Nephron progenitor cell (in vitro differentiated cells): ENCODE measurements at places on chromosomes 4 and X.
A peak's percentile ranks its signal among the peaks of the same experiment; 100 is the strongest.

DNA sequence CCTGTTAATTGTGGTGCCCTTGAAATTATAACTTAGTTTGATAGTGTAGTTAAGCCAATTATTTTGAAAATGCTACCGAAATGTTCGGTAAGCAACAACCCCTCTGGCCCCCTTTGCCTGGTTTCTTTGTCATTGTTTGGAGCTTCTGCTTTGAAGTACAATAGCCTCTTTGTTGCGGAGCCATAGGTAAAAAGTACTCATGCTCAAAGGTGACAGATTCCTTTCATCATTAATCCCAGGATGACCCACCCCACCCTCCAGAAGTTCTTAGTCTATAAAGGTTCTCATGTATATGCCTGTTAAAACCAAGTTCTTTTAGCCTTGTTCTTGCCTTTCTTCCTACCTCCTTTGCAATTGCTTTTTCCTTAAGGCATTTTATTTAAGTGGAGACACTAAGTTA is 42.4 kb upstream of the SMARCAD1 start:
- no peak for DNase-seq

DNA sequence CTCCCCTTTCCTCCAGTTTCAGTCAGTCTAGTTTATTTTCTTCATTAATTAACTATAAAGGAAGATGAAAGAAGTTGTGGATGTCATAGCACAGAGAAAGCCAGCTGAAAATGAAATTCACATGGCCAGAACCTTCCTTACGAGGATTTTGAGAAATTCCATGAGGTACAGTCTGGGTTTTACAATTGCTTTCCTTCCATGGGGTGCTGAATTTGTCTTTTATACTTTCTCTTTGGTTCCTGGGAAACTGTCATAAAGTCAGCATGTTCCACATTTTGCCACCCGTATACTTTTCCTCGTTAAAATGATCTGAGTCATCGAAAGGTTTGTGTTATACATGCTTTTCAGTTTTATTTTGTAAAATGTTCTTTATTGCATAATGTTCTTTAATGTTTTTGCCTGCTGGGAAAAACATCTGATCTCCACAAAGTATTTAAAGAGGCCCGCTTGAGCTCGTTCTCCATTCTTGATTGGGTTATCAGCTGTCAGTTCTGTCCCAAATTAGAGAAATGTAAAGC is 78.1 kb upstream of the CLDN34 start:
- no peak for DNase-seq

DNA sequence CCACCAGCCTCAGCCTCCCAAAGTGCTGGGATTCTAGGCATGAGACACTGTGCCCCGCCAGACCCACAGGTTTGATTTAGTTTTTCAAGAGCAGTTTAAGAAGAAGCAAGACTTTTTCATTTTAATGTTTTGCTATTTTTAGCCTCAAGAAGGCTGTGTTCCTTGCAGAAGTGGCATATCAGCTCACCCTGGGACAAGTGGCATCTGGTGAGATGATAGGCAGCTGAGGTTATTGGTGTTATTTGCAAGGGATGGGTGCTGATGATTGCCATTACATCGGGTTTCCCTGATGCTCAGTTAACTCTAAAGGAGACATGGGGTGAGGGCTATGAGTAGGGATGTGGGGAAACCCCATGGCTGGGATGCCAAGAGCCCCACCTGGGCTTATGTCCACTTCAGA is 120.4 kb downstream of the MXRA5 start:
- no peak for DNase-seq

DNA sequence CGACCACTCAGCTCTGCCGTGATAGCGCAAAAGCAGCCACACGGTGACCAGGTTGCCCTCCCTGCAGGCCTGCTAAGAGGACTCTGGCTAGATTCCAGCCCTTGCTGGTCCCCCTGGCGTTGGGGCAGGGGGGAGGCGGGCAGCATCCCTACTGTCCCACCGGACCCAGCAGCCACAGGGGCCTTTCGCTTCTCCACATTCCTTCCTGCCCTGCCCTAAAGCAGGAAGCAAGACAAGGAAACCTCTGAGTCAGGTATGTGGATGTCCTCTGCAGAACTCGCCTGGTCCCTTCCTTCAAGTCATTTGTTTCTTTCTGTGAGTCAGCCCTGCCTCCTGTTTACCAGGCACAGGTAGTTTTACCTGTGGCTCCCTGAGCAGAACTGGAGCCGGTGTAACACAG is 60.2 kb upstream of the CLDN34 start:
- no peak for DNase-seq

DNA sequence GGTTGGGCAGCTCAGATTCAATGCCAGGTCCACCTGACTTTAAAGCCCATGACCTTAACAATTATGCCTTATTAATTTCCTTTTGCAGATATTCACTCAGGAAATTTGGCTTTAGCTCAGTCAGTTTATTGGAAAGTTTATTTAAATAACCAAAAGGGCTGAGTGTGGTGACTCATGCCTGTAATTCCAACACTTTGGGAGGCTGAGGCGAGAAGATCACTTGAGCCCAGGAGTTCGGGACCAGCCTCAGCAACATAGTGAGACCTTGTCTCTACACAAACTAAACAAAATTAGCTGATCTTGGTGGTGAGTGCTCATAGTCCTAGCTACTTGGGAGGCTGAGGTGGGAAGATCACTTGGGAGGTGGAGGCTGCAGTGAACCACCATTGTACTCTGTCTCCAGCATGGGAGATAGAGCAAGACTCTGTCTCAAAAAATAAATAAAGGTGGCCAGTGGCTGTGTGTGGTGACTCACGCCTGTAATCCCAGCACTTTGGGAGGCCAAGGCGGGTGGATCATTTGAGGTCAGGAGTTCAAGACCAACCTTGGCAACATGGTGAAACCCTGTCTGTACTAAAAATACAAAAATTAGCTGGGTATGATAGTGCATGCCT is 43.3 kb downstream of the RHOH start:
- DNase-seq, result no peak

- no peak for DNase-seq
These were observed 58.0 kb downstream of the PPEF2 start for GRCh38 chr4:75844151-75844662.

DNA sequence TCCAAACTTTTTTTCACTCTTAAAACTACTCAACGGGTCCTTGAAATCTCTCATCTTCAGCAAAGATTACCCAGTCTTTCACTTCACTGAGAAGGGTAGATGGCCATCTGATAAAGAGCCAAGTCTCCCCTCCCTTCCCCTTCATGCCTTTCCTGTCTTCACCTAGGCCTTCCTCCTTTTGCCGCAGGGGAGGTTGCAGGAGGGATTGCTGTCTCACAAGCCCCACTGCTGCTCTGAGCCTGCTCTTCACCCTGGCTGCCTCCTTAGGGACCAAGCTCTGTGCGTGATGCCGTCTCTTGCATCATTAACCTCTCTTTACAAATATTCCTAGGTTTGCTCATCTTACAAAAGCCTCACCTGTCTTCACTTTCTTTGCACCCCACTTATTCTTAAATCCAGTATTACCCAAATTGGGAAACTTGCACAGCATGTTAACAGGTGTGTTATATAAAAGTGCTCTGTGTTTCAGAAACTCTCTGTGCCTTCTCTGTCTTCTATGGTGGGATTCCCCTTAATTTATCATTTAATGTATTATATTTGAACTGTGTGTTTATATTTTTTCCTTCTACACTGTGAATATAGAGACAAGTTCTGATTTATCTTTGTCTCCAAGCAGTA is 3.8 kb downstream of the ZFX start:
- peak; percentile 37 for DNase-seq

GRCh38 chr4:26071688-26072087 is 157.7 kb downstream of the SMIM20 start:
- no peak for DNase-seq

DNA sequence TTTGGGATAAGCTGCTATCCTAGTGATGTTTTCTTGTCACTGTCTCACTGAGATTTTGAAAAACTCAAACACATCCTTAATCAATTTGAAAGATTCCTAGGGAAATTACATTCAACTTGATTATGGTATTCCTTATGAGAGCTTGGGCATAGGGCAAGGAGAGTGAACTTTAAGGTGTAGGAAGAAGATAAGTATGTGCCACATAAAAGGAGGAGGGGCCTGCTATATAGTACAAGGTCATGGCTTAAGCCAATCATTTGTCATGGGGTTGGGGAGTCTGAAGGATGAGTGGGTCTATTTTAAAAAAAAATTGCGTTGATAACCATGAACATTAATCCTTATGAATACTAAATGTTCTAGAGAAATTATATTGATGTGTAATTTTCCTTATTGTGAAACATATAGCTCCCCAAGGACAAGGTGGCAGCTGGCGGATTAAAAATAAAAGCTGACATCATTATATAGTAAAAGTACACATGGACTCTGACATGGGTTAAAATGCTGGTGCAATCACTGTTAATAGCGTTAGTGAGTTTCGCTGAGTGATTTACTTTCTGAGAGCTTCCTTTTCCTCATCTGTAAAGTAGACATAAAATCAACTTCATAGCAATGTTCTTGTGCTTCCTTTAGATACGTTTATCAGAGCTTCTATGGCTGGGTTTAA is 17.4 kb downstream of the GALNT7 start:
- DNase-seq, result no peak

DNA sequence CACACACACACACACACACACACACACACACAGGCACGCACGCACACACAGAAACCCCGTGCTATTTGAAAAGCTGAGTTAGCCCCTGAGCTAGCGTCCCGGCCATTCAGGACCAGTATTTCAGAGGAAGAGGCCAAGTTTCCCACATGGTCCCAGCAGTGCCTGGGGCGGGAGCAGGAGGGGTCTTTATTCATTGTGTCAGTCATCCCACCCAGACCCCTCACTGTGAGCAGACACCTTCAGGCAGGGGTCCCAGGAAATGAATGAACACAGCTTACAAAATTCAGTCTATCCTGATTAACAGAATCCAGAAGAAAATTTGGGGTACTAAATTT is 58.1 kb downstream of the ZFYVE28 start:
- DNase-seq, result no peak

DNA sequence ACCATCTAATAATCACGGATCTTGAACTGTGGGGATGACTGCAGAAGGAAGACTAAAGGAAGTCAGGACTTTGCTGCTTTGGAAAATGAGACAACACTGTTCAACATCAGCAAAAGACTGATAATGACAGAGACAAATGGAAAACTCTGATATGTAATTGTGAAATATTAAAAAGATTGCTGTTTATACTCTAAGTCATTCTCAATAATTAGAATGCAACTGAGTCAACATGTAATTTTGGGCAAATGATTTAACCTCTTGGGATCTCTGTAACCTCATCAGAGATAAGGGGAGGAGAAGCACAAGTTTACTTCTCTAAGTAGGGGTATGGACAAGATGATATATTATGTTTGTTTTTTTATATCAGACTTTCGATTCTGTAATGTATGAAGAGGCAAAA is 121.9 kb downstream of the GASK1B start:
- DNase-seq, result no peak

DNA sequence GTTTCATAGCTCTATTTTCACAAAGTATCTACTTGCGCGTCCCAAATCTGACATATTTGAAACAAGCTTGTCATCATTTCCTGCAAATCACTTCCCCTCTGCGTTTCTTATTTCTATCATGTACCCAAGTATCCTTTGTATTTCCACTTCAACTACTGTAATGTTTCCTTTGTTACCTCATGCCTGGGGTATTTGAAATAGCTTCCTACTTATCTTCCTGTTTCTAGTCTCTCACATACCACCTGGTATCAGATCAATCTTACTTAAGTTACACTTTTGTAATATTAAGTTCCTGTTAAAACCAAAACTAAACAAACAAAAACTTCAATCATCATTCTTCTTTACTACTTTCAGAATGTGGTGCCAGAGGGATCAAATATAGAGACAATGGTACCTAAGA is 93.6 kb upstream of the SMAD1 start:
- DNase-seq, result no peak

GRCh38 chr4:23822181-23822580 is 67.7 kb downstream of the PPARGC1A start:
- no peak for DNase-seq

GRCh38 chrX:25158635-25159034 is 142.9 kb upstream of the ARX start:
- no peak for DNase-seq

DNA sequence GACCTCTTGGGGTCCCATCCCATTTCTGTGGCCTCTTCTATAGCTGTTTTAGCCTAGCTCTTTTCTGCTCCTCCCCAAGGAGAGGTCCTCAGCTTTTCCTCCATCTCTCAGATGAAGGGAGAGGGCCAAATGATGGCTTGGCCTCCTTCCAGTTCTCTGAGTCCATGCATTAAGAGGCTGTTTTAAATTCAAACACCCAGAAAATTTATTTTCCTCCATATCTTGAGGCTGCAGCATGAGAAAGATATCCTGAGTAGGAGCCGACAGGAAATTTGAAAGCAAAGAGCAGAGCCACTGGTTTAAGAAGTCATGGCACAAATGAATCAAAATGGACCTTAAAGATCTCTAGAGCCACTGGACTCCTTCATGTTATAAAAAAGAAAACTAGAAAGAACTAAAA is 558.8 kb downstream of the MID1IP1 start:
- no peak for DNase-seq

DNA sequence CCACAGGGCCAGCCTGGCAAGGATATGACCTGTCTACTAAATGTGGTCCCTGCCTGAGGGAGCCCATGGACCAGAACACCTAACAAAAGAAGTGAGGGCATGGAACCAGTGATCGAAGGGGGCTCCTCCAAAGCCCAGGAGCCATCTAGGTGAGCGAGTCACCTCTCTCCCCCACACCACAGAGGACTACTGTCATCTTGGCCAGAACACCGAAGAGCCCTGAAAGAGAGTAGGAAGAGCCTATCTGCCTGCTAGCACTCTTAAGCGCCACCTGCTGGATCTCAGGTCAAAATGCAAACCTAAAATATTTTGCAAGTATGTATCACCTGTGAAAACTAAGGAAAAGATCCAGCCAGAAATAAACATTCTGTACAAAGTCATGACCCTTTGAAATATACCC is 137.9 kb upstream of the ZXDB start:
- DNase-seq, result no peak

DNA sequence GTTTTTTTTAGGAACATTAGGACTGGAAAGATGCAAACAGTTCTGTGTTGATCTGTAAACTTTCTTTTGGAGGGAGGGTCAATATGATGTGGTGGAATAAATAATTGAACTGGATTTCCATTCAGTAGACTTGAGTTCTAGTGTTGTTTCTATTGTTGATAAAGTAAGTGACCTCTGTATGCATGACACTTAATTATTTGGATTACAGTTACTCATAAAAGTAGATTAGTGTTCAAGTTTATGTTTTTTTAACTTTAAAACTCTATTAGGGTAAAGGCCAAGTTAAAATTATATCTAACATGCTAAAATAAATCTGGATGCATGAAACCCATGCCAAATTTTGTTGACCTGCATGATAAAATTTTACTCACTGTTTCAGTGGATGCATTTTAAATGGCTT is 85.4 kb upstream of the NR3C2 start:
- DNase-seq, result no peak

DNA sequence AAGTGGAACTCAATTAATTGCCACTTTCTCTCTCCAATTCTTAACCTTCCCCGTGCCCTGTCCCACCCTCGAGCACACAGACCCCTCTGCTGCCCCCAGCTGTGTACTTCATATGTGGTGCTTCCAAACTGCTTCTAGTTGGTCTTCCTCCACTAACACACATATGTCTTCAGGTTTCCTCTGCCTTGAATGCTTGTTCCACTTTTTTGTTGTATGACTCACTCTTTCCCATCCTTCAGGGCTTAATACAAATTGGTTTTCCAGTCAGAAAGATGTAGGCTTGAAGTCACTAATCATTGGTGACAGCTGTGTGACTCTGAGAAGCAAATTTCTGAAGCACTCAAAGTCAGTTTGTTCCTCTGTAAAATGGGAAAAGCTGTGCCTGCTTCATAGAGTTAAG is 30.6 kb downstream of the TRIM2 start:
- DNase-seq, result no peak

GRCh38 chr4:108619372-108620100 is 840 bp upstream of the RPL34 start:
- no peak for DNase-seq
